ENCODE measurements at places on chromosomes 1 and 21. TPM values are rescaled to one million over a fixed set of nuclear protein-coding genes. Genes with fewer than 3 reads are reported as not detected.

DNA sequence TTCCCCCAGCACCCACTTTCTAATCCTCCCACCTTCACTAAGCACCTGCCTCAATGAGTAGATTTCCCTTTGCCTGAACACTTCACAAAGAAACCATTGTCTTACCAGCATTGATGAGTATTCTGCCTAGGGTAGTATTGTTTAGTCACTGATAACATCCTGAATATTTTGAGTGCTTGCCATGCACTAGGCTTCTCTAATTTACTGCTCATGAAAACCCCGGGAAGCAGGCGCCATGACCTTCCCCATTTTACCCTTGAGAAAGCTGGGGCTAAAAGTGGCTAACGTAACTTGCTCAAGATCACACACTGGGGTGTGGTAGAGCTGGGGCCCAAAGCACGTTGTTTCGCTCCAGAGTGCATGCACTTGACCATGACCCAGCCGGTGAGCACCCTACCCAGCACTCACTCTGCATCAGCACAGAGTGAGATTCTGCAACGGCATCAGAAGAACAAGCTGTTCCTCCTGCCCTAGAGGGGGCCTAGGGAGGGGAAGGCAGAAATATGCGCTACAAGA is 10.6 kb upstream of the F3 start:
- no peak overlapping the region for H3K27ac ChIP-seq
- peak; percentile 38 for DNase-seq
- H3K4me1 ChIP-seq, result no peaks in the 10 kb centered on the region
- no peaks in the 10 kb centered on the region for H3K36me3 ChIP-seq
- no peaks in the 10 kb centered on the region for H3K27me3 ChIP-seq

GRCh38 chr1:178262120-178262500 is 168.2 kb downstream of the RASAL2 start:
- H3K4me1 ChIP-seq, result no peaks in the 10 kb centered on the region
- H3K27me3 ChIP-seq, result no peaks in the 10 kb centered on the region
- no peak overlapping the region for H3K4me3 ChIP-seq
- no peaks in the 10 kb centered on the region for H3K36me3 ChIP-seq
- peak; percentile 80 for DNase-seq

GRCh38 chr1:153903841-153904455 is 18.8 kb downstream of the GATAD2B start:
- DNase-seq, result no peak
- no peaks in the 10 kb centered on the region for H3K27me3 ChIP-seq
- H3K27ac ChIP-seq, result no peak overlapping the region
- no peaks in the 10 kb centered on the region for H3K4me1 ChIP-seq

Gene PMVK
- 8.5 TPM for total RNA-seq

Gene FYB2
- total RNA-seq, result not detected

Gene PROK1
- not detected for total RNA-seq

All from fibroblast of lung (primary cell).